Esophagus squamous epithelium (tissue), 5 donors: ENCODE measurements at places on chromosomes 12 and 14.

- no peak for DNase-seq
Measured at GRCh38 chr12:92739113-92739512, 36.3 kb downstream of the PLEKHG7 start.

DNA sequence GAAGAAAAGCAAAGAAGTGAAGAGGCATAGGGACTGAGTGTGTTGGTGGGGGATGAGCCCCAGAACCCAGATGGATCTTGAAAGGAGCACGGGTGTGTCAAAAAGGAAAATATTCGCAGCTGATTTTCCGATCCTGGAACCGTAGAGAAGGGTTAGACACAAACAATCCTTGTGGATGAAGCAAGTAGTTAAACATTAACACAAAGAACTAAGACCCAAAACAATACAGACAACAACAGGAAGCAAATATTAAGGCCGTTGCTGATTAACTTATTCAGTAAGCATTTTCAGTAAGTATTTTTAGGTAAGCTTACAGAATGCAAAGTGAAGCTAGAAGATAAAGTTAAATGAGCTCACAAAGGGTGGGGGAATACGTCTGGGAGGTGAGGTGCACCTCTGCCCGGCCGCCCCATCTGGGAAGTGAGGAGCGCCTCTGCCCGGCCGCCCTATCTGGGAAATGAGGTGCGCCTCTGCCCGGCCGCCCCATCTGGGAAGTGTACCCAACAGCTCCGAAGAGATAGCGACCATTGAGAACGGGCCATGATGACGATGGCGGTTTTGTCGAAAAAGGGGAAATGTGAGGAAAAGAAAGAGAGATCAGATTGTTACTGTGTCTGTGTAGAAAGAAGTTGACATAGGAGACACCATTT is 62.8 kb upstream of the PRB2 start:
- DNase-seq = no peak

DNA sequence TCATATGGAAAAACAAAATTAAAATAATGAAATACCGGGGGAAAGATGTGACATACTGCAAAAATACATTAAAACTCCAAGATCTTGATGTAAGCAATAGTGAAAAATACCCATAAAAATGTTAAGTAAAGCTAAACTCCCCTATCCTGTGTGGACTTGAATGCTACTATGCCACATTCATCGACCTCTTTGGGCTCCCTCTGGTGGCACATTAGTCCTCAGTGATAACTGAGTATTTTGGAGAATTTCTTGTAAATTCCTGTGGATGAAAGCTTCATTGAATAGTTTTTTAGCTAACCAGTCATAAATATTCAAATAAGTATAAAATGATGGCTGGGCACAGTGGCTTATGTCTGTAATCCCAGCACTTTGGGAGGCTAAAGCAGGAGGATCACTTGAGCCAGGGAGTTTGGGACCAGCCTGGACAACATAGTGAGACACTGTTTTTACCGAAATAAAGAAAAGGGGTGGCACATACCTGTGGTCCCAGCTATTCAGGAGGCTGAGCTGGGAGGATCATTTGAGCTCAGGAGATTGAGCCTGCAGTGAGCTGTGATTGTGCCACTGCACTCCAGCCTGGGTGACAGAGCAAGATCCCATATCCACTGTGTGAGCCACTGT is 42.4 kb upstream of the SGPP1 start:
- DNase-seq = no peak

GRCh38 chr12:54016478-54016964 is 7.7 kb downstream of the HOXC8 start:
- no peak for DNase-seq

DNA sequence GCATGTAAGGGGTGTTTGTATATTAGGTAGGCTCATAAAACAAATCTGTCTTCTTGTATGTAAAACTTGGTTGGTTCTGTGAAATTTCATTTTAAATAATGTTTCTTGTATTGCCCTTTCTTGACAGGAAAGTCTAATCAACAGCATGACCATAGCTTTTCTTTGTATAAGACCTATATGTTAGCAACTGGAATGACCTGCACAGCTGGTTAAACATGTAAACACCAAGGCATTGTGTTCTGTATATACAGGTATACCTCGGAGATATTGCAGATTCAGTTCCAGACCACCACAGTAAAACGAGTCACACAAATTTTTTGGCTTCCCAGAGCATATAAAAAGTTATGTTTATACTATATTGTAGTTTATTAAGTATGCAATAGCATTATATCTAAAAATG is 183.6 kb downstream of the ERC1 start:
- DNase-seq = no peak

DNA sequence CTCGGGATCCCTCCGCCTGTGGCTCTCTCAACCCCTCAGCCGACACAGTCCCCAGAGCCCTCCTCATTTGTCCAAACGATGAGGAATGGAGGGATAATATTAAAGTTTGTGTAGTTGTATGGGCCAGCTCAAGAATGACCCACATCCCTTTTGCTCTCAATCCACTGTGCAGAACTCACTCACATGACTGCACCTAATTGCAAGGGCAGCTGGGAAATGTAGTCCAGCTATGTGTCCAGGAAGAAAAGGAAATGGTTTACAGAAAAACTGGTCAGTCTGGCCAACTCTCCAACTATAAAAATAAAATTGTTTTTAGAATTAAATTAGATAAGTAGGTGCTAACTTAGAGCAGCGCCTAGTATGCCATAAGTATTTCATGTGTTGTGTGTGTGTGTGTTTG is 66.6 kb downstream of the GALNT8 start:
- DNase-seq = no peak

DNA sequence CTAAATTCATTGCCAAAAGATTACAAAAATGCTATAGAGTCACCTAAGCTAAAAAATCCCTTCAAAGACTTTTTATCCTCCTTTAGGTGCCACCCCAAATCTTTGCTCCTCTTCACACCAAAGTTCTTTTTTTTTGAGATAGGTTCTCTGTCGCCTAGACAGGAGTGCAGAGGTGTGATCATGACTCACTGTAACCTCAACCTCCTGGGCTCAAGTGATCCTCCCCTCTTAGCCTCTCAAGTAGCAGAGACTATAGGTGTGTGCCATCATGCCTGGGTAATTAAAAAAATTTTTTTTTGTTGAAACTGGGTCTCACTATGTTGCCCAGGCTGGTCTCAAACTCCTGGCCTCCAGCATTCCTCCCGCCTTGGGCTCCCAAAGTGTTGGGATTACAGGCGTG is 47.9 kb downstream of the WDHD1 start:
- no peak for DNase-seq

DNA sequence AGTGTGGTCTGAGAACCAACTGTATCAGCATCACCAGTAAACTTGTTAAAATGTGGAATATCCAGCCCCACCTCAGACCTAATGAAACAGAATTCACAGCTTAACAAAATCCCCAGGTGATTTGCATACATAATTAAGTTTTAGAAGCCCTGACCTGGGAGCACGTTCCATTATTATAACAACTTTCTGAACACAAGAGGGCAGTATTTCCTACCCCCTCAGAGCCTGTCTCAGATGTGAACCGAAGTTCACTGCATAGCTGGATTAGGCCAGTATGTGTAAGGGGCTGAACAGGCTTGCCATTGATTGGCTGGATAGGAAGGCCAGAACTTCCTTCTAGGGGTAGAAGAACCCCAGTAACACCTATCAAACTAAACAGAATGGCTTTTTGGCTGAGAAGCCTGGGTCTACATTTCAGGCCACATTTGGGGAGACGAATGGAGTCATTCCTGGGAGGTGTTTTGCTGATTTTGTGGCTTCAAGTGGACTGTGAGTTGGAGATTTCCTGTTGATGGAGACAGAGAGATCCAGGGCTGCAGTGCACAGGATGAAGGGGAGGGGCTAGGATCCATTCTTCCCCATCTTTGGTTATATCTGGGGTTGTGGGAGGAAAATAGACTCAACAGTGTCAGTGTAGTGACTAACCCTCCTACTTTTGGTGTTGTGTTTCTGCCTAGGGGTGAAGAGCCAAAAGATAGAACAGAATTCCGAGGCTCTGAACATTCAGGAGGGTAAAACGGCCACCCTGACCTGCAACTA is 94.7 kb upstream of the OR4E1 start:
- DNase-seq = no peak

DNA sequence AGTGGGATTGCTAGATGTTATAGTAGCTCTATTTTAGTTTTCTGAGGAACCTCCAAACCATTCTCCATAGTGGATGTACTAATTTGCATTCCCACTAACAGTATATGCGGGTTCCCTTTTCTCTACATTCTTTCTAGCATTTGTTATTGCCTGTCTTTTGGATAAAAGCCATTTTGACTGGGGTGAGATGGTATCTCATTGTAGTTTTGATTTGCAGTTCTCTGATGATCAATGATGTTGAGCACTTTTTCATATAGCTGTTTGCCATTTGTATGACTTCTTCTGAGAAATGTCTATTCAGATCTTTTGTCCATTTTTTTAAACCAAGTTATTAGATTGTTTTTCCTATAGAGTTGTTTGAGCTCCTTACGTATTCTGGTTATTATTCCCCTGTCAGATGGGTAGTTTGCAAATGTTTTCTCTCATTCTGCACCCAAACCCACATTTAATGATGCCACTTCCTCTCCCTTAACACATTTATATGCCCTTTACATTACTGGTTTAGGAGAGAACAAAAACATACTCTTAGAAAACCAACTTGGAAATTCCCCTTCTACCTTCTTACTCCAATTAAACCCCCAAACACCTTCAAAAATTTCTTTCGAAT is 48.2 kb downstream of the NELL2 start:
- no peak for DNase-seq

GRCh38 chr14:52318062-52318461 is 4.0 kb downstream of the PTGER2 start:
- no peak for DNase-seq

DNA sequence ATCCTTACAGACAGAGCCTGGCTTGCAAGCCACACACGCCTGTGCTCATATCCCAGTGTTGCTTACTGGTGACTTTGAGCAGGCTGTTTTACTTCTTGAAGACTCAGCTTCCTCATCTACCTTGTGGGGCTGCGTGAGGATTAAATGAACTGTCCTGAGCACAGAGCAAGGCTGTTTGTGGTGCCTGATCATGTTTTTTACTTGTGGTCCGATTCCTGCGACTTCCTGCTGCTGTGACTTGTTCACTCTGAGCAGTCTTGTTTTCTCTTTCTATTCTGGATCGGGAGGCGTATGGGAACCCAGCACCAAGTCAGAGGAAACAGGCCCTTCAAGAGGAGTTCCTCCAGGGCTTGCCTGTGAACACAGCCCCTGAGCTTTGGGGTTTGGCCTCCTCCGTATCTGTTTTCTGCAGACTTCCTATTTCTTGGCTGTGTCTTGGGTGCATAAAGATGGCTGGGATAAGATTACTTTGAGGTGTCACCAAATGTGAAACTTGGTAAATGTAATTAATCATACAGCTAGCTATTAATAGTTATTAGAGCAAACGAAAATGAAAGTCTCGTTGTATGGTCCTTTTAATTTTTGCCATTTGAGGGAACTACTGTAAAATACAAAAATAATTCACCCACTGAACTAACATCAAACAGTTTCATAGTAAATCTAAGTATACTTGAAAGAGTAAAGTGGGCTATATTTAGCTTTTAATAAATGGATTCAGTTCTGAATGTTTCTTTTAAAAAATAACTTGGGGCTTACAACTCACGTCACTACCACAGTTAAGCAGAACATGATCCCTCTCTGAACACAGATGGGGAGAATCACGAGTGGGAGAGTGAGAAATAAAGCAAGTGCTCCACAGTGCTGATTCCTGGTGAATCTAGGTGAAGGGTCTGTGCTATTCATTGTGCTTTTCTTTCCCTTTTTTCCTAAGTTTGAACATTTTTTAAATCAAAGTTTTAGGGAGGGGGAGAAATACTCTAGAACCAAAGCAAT is 251.5 kb downstream of the FOXN3 start:
- no peak for DNase-seq

- no peak for DNase-seq
Measured at GRCh38 chr14:50533806-50534205, 1.4 kb upstream of the MAP4K5 start.

- DNase-seq = no peak
Measured at GRCh38 chr12:107560899-107561285, 124.7 kb upstream of the PWP1 start.

GRCh38 chr12:90004319-90005074 is 295.9 kb upstream of the ATP2B1 start:
- DNase-seq = no peak

GRCh38 chr12:51907856-51908425 is 637 bp downstream of the ACVRL1 start:
- DNase-seq = no peak

GRCh38 chr14:79062226-79062625 is 892.1 kb downstream of the NRXN3 start:
- DNase-seq = no peak

- no peak for DNase-seq
Measured at GRCh38 chr12:111093428-111094142, 173.2 kb upstream of the MYL2 start.

DNA sequence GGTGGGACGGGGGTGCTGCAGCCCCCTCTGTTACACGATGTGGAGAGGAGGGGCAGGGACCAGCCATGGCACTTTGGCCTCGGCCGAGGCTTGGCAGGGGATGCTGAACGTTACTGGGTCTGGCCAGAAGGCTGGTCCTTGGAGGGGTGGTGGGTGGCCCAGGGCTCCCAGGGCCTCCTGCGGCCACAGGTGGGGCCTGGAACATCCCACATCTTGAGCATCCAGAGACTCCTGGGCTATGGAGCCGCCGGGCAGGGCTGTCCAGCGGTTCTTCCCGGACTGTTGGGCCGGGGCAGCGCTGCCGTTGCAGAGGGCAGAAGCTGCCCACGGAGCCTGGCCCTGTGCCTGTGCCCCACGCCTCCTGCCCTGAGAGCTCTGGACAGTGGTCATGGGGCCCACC is 15.9 kb downstream of the KIF26A start:
- DNase-seq = no peak

DNA sequence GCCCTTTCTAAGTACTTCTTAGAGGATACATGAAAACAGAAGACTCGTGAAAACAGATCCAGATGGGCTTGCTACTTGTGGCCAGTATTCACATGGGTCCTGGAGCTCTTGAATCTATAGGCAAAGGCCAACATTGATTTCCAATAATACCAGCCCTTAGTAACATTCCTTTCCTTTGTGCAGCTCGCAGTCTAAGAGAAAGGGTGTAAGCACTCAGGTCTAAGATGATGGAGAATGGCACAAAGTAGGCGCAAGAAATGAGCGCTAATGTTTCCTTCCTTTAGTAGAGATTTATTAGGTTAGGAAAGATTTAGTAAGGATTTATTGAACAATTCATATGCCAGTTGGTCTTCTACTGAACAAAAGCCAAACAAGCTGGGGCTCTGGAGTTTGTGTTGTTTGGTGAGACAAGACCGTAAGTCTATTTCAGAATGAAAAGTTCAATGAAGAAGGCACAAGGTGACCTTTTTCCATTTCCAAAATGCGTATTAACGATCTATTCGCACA is 525 bp downstream of the RNU6-8 start:
- no peak for DNase-seq

GRCh38 chr12:101172316-101172715 is 37.7 kb downstream of the SLC5A8 start:
- DNase-seq = no peak

- DNase-seq = no peak
Measured at GRCh38 chr14:58915646-58916045, 272.8 kb upstream of the DAAM1 start.
